ENCODE measurements at places on chromosomes 3 and 15. TPM values are rescaled to one million over a fixed set of nuclear protein-coding genes. Genes with fewer than 3 reads are reported as not detected.

The CIB2 gene
- total RNA-seq: 1.6 TPM

The CHST13 gene
- total RNA-seq: not detected

DNA sequence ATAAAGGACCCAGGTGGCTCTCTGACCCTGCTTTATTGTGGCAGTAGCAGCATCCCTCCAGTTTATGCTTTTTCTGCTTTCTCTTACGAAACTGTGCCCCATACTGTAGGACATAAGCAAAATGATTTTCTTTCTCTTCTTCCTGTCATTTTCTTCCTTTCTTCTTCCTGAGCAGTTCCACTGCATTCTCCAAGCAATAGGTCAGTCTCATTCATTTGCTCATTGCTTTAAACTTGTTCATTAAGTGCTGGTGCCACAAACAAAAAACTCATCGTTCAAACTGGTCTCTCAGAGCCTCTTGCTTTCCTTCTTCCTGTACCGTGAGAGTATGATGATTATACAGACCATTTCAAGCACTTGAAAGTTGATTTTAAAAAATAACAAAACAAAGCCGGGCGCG is 66.8 kb downstream of the PDE8A start:
- DNase-seq: no peak

GRCh38 chr15:69076756-69077155 is 62.3 kb downstream of the NOX5 start:
- DNase-seq: no peak

GRCh38 chr15:33848011-33848410 is 120.3 kb upstream of the CHRM5 start:
- DNase-seq: no peak
